Brain (organoid and tissue), 16 donors: ENCODE measurements at places on chromosomes 1 and 21.
A peak's percentile ranks its signal among the peaks of the same experiment; 100 is the strongest.

DNA sequence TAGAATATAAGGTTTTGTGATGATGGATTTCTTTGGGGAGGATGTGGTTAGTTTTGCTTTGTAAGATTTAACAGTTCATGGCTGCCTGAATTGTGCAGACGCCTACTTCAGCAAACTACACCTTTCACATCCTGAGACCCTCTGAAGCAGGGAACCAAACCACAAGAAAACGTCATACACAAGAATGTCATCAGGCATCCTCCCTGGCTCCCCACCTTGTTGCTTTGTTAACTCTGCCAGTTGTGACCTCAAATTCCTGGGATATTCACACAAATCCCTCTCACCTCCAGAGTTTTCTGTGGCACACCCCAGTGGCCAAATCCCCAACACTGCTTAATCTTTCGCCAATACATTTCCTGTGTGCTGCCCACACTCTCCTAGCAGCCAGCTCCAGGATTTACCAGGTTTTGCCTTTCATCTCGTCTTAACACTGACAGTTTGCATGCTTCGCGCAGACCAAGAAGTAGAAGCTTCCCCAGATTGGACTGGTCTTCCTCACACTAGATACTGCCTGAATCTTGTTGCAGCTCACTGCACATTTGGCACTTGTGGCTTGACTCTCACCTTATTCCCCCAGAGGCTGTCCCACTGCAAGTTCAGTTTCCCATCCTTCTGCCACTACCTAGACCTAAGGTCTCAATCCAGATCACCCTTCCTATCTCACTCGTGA is 51.1 kb upstream of the CTTNBP2NL start:
- DNase-seq: no peak

DNA sequence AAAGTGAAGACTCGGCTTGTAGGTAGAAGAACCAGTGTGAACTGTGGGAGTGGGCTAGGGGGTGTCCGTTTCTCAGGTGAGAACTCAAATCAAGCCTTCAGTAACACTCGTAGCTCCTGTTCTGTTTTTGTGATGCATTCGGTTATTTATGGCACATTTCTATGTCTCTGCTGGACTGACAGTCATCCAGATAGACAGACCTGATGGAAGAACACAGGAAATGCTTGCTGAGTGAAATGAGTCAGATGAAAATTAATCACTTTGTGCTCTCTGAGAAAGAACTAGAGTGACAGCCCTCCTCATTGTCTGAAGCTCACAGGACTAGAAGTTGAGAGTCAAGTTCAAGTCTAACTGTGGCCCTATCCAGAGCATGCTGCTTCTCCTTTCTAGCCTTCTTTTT is 360.1 kb upstream of the PLXNA2 start:
- no peak for DNase-seq

GRCh38 chr1:156697481-156697880 is 7.9 kb downstream of the CRABP2 start:
- DNase-seq: no peak

DNA sequence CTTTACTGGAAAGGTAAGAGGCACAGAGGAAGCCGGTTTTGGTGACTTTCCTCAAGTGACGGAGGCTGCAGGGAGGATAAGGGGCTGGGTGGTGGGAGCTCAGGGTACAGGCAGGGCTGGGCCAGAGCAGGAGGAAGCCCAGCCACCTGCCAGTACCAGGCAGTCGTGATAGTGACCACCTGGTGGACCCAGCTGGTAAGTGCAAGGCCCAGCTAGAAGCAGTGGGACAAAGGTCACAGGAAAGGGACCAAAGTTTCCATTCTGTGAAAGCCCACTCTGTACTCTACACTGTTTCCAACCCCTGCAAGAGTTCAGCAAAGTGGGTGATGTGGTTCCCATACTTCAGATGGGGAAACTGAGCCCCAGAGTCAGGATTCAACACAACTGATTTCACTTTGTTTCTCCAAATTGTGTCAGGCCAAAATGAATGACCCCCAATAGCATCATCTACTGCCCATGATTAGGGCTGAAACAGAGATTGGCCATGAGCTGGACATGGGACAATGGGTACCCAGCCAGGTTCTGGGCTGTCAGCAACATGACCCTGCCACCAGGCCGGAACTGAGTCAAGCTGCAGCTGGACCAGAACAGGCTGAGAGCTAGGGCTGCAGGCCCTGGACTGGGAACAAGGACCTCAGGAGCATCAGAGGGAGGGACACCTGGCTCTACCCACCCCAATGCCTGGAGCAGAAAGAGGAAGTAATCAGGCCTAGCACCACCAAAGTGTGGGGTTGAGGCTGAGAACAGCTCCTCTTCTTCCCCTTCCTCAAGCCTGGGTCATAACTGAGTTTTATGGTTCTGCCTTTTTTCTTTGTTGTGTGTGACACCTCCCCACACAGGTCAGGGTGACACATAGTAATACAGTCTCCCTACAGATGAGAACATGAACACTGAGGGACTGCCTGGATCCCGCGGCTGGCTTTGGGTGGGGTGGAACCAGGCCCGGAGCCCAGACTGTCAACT is 50.2 kb downstream of the KCNN3 start:
- no peak for DNase-seq

GRCh38 chr1:166063701-166064100 is 103.1 kb downstream of the FAM78B start:
- no peak for DNase-seq

DNA sequence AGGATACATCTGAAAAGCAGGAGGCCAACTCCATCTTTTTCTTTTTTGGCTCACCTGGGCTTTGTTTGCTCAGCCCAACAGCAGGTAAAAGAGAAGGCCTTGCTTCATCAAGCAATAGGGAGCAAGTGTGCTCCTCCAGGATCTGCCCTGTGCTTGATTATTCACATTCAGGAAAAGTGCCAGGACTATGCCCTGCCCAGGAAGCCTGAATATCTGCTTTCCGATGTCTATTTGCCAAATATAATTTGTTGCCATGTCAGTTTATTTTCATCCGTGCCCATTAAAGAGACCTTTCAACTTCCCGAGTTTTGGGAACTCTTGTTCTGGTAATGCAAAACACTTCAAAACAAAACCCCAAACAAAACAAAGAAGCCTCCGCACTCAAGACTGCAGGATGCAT is 185.3 kb downstream of the CDC7 start:
- no peak for DNase-seq

DNA sequence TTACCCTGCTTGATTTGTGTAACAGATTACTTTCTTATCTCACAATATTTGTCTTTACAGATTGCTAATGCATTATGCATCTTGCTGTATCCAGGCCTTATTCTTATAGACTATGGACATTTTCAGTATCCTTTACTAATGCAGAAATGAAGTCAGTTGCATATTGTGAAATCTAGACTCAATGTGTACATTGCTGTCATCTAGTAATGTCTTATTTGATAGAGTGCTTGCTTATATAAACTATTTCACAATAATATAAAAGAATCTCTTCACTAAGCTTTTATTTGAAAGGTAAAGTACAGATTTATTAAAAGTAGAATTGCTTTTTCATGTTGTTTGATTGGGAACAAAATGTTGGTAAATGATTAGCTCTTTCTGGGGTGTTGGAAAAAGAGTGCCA is 39.6 kb downstream of the ALG6 start:
- DNase-seq: no peak

DNA sequence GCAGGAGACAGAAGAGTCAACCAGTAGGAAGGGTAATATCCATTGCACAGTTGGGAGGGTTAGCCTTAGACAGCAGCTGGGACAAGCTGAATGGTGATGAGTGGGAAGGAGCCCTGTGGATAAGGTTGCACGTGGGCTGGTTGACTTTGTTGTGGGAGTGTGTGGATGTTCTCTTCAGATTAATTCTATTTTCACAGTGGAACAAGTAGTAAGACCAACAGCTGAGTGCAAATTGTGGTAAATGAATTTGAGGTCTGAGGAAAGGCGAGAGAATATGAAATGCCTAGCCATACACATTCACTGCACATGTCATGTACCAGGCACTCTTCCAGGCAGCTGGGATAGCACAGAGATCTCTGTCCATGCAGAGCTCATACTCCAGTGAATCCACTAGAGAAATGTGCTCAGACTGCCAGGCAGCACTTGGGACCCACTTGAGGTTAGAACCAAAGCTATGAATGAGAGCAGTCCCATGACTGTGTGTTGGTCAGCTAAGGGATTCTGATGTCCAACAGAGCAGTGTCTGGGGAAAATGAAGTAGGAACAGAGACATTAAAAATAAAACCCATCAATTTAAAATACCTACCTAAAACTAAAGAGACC is 25.2 kb upstream of the VTCN1 start:
- no peak for DNase-seq

GRCh38 chr1:161706482-161707347 is at the start of gene FCRLA:
FCRLA (plus strand) TSS chr1:161707229; CDS start chr1:161707265, 36 bp downstream.
- DNase-seq: no peak

GRCh38 chr1:156244126-156244525 is 2.1 kb downstream of the BGLAP start:
- DNase-seq: no peak

- no peak for DNase-seq
Measured at GRCh38 chr1:157245823-157246222, 107.6 kb upstream of the ETV3 start.

- no peak for DNase-seq
Measured at GRCh38 chr1:208223136-208223535, 21.0 kb downstream of the PLXNA2 start.

DNA sequence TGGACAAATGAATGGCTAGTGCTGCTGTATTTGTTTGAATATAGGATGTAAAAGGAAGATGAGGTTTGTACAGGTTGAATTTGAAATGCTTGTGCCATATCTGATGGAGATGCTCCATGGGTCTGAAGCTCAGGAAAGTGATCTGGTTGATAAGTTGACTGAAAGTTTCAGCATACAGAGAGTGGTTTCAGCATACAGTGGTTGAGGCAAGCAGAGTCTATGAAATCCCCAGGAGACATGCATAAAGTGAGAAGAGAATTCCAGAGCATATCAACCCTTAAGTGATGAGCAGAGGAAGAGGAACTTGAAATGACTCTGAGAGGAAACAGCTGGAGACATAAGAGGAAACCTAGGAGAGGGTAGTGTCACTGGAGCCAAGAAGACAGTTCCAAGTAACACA is 21.7 kb downstream of the TCHHL1 start:
- no peak for DNase-seq

DNA sequence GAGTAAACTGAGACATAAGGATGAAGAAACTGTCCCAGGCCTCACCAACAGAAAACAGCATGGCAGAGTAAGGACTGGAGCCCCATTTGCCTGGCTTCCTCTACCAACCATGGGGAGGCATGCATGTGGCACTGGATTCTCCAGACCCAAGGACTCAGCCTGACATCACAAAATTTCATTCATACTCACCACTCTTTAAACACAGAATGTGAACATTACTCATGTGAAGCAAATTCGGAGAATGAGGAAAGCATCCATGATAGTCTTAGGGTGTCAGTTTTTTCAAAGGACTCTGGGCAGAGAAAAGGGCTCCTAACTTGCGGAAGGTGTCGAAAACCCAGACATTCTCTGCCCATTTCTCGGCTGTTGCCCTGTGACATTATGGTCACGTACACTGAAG is 83.9 kb downstream of the PCNX2 start:
- no peak for DNase-seq

GRCh38 chr1:61082311-61083012 is at the start of gene NFIA:
NFIA (plus strand) TSS chr1:61082561.
- peak; percentile 69 for DNase-seq

DNA sequence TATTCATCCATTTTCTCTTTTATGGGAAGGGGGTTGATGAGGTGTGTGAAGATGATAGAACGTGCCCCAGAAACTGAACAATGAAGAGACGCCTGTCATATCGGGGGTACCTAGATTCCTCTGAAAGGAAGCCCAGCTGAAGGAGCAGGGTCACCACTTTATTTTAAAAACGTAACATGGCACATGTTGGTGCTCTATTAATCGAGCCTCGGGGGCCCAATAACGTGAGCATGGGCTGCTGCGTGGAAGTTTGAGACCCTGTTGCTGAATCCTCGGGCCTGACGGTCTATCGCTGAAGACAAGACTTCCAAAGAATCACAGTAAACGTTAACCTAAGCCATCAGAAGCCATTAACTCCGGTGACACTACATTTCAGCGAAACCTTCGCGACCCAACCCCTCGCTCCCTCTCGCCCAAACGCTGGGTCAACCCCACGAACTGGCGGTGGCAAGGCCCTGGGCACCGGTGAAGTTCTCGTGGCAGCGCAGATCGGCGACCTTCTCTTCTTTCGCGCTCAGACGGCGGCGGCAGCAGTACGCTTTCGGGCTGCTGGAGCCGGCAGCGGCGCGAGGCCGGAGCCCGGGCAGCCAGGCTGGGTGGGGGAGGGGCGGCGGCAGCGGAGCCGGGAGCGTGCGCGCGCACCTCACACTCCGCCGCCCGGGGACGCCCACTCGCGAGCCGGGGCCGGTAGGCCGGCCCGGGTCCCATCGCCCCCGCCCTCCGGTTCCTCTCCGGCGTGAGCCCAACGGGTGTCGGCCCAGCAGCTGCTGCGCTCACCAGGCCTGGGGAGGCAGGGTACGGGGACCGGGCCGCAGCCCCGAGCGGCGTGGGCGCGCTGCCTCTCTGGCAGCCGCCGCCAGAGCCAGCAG is 838 bp upstream of the MAN1A2 start:
- peak; percentile 93 for DNase-seq

GRCh38 chr1:176601348-176601747 is 138.4 kb downstream of the PAPPA2 start:
- no peak for DNase-seq

DNA sequence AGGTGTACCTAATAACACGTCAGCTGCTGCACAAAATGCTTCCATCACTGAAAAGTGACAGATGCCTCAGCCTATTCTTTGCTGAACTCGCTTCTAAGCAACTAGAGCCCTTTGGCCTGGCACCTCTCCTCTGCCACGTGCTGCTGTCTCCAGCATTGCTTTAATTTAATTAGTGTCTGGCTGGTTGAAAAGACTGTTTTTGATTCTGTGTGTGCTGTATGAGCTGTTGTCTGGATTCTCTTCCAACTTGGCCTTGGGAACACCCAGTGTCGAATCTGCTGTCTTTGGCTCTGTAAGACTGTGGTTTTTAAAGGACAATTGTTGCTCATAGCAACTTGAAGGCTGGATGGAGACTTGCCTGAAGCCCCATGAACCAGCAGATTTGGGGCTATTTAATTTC is 109.5 kb downstream of the PSMG1 start:
- peak; percentile 93 for DNase-seq

- DNase-seq: no peak
Measured at GRCh38 chr1:162171111-162171510, 101.6 kb downstream of the NOS1AP start.

- no peak for DNase-seq
Measured at GRCh38 chr1:84770481-84770880, 80.2 kb upstream of the SSX2IP start.

DNA sequence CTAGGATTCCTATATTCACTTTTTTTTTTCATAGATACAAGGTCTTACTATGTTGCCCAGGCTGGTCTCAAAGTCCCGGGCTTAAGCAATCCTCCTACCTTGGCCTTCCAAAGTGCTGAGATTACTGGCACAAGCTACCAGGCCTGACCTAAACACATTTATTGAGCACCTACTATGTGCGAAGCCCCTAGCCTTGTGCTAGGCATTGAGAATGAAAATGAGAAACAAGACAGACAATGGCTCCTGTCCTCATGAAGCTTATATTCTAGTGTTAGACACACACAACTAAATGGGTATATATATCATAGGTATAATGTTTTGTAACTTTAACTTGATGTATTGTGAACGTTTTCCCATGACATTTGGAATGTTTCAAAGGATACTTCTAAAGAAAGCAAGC is 11.5 kb downstream of the TMEM50A start:
- DNase-seq: no peak

- no peak for DNase-seq
Measured at GRCh38 chr1:110408488-110408887, 994 bp upstream of the LAMTOR5 start.

GRCh38 chr21:43193088-43193650 is 24.4 kb downstream of the CRYAA start:
- no peak for DNase-seq
